ENCODE measurements at places on chromosomes 5 and 9.
A peak's percentile ranks its signal among the peaks of the same experiment; 100 is the strongest.

DNA sequence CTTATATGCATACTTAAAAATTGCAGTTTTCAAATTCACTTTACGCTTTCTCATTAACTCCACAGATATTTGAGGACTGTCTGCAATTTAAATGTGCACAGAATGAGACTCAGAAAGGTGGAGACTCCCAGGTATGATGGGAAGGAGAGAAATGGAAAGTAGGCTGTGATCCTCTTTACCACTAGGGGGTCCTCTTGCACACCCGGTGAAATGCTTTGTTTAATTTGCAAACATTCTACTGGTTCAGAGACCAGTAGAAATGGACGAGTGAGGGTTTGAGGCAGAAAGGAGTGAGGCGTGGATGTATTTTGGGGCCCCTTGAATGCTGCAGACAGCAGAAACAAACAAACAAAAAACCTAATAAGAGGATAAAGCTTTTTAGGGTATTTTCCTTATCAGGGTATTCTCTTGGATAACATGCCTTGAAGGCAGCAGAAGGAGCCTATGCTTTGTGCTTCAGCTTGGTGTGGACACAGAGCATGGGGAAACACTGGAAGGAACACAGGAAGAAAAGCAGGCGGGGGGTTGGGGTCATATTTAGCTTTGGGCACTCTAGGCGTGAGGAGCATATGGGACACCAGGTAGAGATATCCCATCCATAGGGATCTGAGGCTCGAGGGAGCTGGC lies 410.1 kb downstream of the DMRT2 start:
- DNase-seq, result no peak

GRCh38 chr5:38445374-38446028 lies 110.9 kb downstream of the LIFR start:
- no peak for DNase-seq

- DNase-seq, result no peak
These were observed 80.2 kb downstream of the ARRDC3 start for GRCh38 chr5:91302958-91303357.

DNA sequence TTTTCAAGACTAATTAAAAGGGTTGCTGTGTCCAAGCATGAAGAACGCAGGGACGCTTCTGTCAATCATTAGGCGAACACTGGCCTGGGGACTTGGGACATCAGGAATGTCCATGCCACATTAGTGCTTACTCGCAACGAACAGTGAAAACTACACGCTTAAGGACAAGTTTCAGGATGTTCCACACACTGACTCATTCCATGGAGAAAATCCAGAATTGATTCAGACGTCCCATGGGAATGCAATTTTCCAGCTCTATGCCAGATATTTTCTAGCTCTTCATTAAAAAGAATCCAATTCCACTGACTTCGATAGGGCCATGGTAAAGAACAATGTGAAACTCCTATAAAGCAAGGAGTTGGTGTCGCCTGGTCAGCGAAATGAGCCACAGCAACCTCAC lies 98.2 kb downstream of the CAMSAP1 start:
- DNase-seq, result peak; percentile 83

DNA sequence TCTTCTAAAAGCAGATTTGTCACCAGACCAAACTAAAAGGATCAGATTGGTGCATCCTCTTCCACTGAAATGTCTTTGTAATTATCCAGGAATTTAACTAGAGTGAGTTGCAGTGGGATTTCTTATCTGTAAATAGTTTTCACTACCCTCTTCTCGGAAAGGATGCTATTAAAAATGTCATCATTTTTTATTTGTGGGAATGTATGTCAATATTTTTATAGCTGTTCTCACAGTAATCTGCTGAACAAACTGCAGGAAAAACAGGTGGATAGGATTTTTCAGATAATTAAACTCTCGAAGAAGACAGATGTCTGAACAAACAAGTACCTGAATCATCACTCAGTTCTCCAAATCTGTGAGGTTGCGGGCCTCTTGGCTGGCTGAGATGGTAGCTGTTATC lies 62.7 kb downstream of the RAB14 start:
- DNase-seq, result no peak

GRCh38 chr9:98367371-98367900 lies 112.0 kb upstream of the TBC1D2 start:
- DNase-seq, result no peak

DNA sequence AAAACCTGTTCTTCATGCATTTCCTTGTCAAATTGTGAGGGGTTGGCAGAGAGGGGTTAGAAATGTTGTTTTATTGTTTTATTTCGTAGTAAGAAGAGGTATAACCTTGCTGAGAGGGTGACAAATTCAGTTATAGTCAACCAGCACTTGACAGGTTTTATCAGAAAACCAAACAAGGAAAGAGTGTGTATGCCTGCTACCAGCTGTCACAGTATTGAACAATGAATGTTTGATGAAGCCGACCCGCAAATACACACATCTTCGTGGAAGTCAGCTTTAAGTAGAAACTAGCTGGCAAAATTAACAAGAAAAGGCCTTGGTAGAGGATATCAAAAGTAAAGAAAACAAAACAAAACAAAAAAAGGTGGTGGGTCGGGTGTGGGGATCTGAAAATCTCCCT lies 214.6 kb upstream of the TLE4 start:
- DNase-seq, result no peak

GRCh38 chr5:132822650-132823480 lies 7.6 kb downstream of the SHROOM1 start:
- DNase-seq, result no peak

DNA sequence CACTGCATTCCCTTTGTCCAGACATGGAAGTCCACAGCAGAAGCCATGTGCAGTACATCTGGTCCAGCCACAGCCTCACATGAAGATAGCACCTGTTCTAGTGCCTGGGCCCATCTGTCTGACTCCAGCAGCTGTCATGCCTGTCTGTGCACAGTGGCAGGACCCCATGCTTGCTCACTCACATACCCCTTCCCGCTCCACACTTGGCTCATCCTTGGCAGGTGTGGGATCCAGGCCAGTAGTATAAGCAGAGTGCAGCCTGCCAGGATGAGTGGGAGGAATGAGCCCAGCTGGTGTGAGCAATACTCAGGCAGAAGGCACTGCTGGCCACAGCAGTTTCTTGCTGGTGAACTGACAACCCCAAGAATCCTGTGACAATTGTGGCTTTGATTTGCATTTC lies 168.0 kb downstream of the PRDM9 start:
- DNase-seq, result no peak

DNA sequence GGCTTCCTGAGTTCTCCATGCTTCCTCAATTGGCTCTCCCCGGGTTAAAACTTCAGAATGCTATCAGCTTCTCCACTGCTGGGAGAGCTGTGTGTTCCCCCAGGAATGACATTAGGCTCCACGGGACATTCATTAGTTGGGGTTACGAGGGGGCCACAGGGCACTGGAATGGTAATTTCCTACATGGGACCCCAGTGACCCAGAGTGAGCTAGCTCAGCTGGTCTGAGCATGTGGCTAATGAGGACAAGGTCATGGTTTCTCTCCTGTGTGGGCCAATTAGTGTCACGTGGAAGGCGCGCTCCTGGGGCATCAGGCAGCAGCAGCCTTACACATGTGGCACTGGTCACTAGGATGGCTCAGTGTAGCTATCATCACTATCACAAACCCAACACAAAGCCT lies 21.0 kb downstream of the LSM11 start:
- no peak for DNase-seq

- no peak for DNase-seq
These were observed 22.7 kb downstream of the CYFIP2 start for GRCh38 chr5:157288405-157289163.

DNA sequence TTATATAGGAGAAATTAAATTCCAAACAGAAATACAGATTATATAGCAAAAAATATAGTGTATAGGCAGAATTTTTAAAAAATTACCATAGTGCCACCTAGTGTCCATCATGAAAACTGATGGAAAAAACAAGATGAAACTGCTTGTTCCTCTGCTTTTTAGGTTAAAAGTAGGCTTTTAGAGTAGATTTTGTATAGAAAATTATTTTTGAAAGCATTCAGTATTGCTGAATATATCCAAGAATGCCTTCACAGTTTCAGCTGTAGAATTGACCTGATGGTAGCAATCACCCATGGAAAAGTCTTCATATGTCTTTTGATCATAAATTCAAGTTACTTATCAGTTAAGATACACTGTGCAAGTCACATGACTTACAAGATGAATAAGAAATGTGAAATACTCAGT lies 19.7 kb downstream of the RIOK2 start:
- DNase-seq, result peak; percentile 20

DNA sequence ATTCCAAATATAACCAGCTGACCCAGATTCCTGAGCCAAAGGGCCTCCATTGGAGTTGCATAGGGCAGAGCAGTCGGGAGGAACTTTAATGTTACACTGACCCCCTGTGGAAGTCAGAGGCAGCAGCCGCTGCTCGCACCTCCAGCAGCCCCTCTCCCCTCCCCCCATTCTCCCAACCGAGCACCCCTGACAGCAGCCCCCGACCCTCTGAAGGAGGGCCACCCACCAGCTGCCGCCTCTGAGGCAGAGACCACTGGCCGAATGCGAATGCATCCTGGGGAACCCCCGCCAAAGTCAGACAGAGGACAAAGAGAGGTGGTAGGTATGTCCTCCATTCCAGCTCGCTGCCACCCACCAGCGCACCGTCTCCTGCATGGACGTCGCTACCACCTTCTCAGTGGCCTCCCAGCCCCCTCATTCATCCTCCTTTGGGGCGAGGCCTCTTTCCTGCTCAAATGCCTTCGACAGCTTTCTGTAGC lies 231.0 kb downstream of the CDK5RAP2 start:
- DNase-seq, result peak; percentile 34

Measured in fibroblast of skin of back (primary cell).